Midbrain (tissue), 1 donor: ENCODE measurements at places on chromosomes 4 and X.

GRCh38 chr4:165971933-165972332, 98.9 kb downstream of the TLL1 start:
- no peak for DNase-seq

DNA sequence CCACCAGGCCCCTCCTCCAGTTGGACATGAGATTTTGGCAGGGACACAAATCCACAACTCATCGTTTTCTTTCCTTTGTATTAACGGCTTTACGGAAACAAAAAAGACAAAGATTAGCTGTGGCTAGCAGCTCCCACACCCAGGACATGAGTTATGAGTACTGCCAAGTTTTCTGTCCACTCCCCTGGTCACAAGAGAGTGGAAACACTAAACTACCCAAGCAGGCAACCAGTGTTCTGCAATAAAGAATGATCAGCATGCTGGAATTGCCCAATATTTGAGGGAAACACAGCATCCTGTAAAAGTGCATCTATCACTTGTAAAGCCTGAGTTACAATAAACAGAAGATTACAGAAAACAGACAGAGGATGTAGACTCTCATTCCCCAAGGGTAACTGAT, 358.4 kb downstream of the NLGN4X start:
- DNase-seq = no peak

DNA sequence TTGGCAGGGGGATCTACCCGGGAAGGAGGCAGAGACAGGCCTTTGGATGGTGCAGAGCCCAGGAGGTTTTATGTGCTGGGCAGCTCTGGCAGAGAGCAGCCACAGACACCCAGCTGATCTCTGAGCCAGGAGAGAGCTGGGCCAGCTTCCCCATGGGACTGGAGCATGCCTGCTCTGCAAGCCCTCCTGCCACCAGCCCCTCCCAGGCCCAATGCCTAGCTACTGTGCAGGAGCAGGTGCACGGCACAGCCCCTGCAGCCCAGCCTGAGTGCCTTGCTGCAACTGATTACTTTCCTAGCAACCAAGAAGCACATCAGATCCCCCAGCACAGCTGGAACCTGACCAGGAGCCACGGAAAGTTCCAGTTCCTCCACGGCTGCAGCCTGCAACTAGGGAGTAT, 57.8 kb upstream of the BEND2 start:
- DNase-seq = no peak

DNA sequence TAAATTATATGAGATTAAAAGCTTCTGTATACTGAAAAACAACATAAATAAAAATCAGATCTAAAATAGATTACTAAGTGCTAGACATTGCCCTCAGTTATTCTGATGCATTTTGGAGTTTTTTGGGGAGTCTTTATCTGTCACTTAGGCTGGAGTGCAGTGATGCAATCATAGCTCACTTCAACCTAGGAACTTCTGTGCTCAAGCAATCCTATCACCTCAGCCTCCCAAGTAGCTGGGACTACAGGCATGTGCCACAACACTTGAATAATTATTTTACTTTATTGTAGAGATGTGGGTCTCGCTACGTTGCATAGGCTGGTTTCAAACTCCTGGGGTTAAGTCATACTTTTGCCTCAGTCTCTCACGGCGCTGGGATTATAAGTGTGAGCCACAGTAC, 31.7 kb downstream of the HSD17B11 start:
- DNase-seq = no peak

GRCh38 chr4:102809190-102809589, 18.2 kb downstream of the UBE2D3 start:
- no peak for DNase-seq

GRCh38 chrX:130051176-130051845, 59.0 kb downstream of the ELF4 start:
- DNase-seq = no peak

DNA sequence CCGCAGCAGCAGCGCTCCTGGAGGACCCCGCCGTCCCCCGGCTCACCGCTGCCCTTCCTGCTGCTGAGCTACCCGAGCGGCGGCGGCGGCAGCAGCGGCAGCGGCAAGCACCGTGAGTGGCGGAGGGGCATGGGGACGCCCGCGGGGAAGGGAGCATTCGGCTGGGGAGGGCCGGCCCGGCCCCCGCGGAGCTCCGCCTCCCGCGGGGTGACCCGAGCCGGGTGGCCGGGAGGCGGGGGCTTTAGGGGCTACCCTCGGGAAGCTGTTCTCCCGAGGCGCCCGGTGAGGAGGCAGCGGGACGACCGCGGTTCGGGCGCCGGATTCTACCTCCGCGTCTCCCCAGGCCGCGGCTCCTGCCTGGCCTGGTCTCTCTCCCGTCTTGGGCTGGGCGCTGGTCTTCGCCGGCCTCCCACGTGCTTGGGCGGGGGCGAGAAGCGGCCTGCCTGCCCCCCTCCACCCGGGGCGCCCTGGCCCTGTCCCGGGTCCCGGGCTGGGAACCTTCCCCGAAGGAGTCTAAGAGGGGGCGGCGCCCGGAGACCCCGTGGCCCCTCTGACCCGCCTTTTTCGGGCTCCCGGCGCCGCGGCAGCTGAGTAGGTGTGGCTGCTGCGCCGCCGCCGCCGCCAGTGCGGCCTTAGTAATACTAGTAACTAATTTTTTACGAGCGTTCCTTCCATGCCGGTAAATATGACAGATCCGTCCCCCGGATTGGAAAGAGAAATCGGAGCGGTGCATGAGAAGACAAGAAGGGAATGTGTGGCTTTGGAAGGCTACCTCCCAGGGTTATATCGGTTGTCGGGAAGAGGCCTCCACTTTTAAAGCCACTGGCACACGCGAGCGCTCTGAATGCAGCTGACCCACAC, 16.4 kb upstream of the RUFY3 start:
- DNase-seq = peak; percentile 76

- DNase-seq = no peak
Observed at GRCh38 chr4:152171556-152171955, 364.3 kb downstream of the FBXW7 start.

DNA sequence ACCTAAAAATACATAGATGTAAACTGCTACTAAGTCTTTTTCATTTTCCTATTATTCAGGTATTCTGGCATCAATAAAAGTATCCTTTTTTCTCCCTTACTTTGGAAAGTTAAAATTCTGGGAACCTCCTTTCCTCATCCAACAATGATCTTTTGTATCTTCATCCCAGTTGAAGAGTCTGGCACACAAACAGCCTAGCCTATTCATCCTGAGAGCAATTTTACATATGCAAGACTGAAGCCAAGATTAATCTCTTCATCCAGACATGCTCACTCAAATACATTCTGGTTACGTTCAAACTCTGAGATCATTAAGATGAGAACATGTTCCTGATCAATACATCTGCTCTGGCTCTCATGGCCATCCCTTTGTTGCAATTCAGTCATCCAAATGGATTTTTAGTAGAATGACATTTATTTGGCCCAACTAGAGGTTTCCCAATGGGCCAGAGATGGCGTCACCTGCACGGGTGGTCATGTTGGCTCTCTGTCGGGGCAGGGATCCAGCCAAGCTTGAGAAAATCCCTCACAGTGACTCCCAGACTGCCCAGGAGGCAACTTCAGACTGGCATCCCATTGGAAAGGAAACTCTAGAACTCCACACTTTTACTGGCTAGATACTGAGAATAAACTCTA, 135.3 kb upstream of the VCX2 start:
- DNase-seq = peak; percentile 60

- no peak for DNase-seq
Observed at GRCh38 chr4:150387981-150388380, 194.0 kb upstream of the MAB21L2 start.

DNA sequence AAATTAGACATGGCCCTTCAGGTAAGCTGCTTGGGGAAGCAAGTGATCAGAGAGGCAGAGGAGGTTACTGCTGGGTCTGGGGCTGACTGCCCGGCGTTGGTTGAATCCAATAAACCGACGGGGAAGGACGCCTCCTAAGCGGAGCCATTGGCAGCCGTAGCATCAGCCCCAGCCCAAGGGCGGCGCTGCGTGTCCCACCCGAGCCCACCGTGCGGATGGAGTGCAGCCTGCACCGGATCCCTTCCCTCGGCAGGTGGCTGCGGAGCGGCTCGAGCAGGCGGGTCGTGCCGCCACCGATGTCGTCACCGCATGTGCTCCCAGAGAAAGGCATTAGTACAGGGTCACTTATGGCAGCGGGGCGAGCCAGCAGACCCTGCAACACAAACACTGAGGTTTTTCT, 82.1 kb downstream of the ALPK1 start:
- no peak for DNase-seq

GRCh38 chrX:151701531-151701930, 6.3 kb downstream of the PRRG3 start:
- DNase-seq = no peak

- DNase-seq = peak; percentile 53
Observed at GRCh38 chrX:106999002-106999975, 723 bp downstream of the MORC4 start.

- DNase-seq = no peak
Observed at GRCh38 chr4:48832571-48832970, 1.7 kb downstream of the OCIAD1 start.

DNA sequence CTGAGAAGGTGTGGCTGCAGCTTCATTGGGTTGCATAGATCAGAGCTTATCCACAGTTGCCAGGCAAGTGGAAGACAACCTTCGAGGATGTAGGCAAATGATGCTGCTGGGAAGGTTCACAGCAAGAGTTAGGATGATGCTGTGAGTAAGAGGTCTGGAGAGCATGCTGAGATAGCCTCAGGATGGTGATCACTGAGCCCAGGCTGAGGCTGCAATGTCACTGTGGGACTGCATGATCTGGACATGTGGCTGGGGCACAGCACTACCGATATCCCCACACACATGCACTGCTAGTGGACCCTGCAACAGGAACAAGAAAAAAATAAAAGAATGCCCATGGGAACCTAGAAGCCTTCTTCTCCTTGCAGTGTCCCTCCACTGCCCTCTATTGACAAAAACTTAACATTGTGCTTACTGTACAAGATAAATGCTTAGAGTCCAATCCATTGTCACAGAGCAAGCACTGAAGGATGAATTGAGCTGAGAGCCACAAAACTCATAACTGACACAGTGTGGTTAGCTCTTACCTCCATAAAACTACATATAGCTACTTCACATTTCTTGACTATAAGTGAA, 105.6 kb downstream of the CNKSR2 start:
- peak; percentile 40 for DNase-seq

- peak; percentile 54 for DNase-seq
Observed at GRCh38 chrX:25144043-25144940, 128.5 kb upstream of the ARX start.

- DNase-seq = no peak
Observed at GRCh38 chr4:110753466-110753865, 130.6 kb upstream of the PITX2 start.

GRCh38 chr4:147863111-147863747, 131.3 kb downstream of the ARHGAP10 start:
- no peak for DNase-seq

- peak; percentile 69 for DNase-seq
Observed at GRCh38 chrX:32530802-32531403, 680.4 kb downstream of the DMD start.

DNA sequence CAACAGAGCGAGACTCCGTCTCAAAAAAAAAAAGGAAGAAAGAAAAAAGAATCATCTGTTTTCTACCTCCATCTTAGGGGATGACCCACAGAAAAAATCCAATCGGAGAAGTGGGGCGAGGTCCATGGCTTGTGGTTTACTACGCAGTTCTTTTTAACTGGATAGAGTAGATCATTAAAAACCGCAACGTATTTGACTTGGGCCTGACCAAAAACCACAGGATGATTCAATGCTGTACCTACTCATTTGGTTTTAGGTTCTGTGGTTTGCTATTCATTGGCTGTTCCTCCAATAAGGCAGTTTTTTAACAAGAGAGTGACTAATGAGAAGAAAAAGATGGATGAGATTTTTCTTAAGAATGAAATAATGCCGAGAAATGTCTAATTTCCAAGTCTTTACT, 83.7 kb downstream of the FREM3 start:
- no peak for DNase-seq

DNA sequence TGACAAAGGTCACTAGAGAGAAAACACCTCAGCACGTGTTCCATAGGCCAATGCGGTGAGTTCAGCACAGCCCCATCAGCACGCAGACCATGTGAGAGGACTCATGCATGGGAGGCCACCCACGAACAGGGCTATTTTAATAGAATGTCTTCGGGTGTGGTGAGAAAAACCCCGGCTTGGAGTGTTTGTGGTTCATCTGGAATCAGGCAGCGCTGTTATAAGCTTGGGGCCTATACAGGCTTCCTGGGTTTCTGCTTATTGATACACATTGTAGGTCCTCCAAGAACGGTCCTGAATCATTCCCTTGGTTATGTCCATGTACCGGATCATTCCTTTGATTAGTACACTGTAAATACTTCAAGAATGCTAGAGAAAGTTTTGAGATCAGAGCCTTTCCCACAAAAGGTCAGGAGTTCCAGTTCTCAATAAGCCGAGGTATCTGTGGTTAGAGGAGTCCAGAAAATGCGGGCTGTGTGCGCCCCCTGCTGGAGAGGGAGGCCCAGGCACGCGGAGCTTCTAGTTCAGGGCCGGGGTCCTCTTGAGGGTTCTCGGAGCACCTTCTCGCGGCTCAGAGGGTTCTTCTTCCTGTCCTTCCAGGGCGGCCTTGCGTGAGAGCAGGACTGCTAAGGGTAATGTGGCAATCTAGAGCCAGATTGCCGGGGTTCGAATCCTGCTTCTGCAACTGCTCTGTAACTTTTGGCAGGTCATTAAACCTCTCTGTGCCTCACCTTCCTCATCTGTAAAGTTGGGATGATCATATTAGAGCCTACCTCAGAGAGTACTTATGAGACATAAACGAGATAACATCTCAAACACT, 51.8 kb downstream of the TLR10 start:
- peak; percentile 77 for DNase-seq

- no peak for DNase-seq
Observed at GRCh38 chr4:144831971-144832370, 186.0 kb downstream of the HHIP start.

GRCh38 chr4:147310312-147310711, 170.6 kb upstream of the EDNRA start:
- DNase-seq = no peak
